ENCODE measurements at places on chromosomes 2 and 18.

DNA sequence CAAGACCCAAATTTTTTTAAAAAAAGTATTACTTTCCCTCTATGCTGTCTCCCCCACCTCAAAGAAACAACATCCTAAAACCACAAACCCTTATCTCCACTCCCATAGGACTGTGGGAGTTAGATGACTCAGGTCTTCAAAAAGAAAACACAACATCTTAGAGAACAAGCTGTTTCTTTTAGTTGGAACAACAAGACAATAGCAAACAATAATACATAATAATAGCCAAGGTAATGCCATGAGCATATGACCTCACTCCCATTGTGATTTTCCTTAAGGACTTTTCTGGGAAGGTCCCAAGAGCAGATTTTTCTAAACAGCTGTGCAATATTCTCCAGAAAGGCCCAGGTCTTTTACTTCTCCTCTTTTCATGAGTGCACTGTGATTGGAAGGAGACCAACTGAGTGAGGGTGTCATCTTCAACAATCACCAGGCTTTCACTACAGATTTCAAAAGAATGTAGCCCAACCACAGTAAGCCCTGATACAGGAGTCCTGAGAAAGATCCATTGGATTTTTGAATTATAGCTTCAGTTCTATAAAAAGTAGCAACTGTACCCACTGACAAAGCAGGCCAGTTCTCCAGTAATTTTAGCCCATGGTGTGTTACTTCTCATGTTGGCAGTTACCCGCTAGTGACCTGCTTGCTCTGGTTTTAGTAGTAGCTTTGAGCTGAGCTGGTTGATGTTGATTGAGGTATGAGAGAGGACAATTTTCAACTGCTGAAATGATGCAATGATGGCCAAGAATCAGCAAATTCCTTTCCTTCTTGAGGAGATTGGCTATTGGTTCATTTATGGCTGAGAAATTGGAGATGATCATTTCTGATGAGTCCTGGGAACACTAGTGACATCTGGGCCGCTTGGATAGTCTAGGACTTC is 144.5 kb upstream of the TCF4 start:
- no peak for DNase-seq

- no peak for DNase-seq
Measured at GRCh38 chr2:52895726-52896340, 871.8 kb upstream of the CHAC2 start.

GRCh38 chr2:175233135-175233719 is 51.7 kb upstream of the ATP5MC3 start:
- no peak for DNase-seq

DNA sequence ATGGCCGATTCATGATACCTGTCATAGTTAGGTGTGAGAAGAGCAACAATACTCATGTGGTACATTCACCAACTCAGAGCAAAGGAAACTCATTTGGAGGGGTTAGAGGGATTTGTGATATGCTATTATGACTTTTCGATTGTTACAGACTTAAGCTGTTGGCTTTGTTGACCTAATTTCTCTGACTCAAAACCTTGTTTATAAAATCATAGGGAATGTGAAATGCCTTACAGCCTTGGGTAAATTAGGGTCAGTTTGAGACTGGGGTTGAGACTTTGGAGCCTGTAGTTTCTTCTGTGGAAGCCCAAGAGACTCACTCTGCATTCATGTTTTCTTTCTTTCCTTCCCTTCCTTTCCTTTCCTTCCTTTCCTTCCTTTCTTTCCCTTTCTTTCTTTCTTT is 261.9 kb downstream of the LRRTM1 start:
- DNase-seq = no peak

DNA sequence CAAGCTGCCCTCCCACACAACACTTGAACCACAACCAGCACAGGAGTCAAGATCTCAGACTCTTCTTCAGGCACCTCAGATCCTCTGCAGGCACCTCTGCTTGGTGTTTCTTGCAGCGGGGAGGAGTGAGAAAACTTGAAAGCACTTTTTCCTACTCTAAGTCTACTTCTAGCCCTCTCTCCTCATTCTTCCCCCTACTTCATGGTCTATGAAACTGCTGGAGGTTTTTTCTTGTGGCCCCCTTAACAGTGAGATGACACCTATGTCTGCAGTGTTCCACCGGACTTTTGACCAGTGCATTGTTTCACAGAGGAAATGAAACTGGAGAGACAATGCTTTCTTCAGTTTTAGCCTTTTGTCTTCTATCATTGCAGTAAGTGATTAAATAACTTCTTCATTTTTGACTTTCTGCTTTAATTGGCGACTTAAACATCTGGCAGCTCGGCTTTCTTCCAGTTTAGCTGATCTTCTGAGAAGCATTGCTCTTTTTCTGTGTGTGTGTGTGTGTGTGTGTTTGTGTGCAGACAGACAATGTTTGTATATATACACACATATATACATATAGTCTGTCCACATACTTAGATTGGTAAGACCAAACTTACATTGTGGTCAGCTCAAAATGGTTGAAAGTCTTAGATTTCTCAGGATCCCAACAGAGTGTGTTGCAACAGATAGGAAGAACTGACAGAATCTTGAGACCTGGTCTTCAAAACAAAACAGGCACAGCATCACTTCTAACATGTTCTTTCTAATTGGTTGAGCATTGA is 1474.0 kb upstream of the TMEFF2 start:
- DNase-seq = no peak

GRCh38 chr2:35454966-35455638 is 900.5 kb upstream of the CRIM1 start:
- no peak for DNase-seq

GRCh38 chr2:110205660-110206455 is 1.0 kb upstream of the NPHP1 start:
- no peak for DNase-seq

DNA sequence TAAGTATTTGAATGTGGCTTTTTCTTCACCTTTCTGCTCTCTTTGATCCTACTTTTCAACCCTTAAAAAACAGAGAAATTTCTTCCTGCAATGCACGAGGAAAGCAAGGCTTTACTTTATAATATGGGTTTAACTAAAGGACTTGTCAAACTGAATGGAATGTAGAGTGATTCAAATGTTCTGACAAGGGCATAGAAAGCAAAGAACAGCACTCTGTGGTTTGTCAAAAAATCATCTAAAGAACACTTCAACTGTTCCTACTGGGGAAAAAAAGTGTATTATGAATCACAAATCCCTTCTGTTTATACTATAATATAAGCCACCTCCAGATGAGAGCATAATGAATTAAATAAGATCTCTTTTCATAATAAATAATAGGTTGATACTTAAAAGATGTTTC is 45.0 kb upstream of the RIT2 start:
- DNase-seq = no peak

GRCh38 chr18:49127471-49128190 is 176.9 kb upstream of the SMAD7 start:
- peak; percentile 37 for DNase-seq

DNA sequence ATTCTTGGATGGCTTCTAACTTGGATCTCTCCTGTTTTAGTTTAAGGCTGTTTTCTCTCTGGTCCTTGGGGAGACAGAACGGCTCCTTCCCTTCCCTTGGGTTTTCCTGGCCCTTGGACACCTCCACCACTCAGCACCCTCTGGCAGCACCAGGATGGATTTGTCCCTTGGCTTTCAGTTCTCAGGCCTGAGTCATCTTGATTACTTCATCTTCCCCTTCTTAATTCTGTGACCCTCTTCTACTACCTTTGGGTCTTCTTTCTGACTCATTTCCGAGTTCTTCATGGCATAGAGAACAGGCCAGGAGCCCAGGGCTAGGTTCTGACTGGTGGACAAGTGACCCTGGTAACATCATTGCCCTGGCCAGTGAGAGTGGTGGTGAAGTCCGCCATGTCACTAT is 14.9 kb downstream of the IGFBP2 start:
- DNase-seq = no peak

DNA sequence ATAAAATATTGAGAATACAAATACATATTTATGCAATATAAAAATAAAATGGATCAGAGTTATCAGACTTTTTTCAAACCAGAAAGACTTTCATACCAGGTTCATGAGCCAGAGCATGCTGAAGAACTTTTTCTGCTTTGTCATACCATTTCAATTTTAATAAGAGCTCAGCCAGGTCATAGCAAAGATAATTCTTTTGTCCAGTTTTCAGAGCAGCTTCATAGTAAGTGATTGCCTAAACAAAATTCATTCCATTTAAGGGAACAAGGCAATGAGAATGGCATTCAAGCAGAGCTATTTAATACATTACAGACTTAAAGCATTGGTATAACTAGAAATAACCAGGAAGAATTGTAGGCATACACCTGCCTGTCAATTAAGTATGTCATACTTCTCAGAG is 42.3 kb downstream of the TTC21B start:
- DNase-seq = no peak

DNA sequence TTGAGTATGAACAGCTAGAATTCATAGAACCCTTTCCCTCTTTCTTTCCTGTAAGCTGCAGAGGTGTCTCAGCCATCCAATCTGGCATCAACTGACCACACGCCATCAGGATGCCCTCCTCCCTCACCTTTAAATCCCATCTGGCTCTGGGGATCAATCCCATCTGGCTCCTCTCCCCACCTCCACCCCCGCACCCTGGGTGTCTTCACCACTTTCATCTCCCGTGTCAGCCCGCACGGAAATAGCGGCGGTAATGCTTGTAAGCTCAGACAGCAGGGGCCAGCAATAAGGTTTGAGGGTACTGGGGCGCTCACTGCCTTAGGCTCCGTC is 508 bp upstream of the TUBA4B start:
- DNase-seq = no peak

DNA sequence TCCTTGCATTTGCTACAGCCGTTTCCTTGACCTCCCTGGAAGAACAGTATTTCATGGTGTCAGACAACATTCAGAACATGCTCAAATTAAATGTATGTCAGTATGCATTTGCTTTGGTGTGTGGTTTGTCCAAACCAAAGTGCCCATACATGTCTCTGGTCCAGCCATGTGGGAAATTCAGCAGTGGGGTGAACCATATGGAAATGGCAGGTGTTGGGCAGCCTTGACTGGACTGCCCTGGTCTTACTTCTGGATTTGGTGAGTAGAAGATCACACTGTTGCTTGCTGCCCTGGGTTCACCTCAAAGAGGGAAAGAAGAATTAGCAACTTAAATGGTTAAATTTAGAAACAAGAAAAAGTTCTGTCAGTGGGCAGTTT is 84.5 kb downstream of the MSH2 start:
- no peak for DNase-seq

- DNase-seq = no peak
Measured at GRCh38 chr2:9707611-9708160, 76.9 kb upstream of the YWHAQ start.

GRCh38 chr2:219084791-219085190 is 24.1 kb upstream of the IHH start:
- no peak for DNase-seq

DNA sequence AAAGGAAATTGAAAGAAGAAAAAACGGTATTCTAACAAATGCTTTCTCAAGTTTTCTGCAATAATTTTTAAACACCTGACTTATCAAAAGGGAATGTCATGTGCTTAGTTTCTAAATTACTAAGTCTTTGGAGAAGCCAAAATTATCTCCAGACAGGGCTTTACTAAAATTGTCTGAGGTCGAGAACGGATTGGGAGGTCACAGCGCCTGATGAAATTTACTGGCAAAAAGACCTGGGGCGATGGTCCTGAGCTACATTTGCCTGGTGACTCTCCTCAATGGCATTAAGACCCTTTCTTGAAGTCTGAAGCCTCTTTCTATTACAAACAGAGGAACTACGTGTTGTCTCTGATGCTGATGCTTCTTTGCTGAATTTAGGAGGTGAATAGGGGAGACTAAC is 291.8 kb upstream of the SESTD1 start:
- DNase-seq = no peak

GRCh38 chr2:200274116-200275075 is 32.1 kb upstream of the SPATS2L start:
- DNase-seq = no peak

- no peak for DNase-seq
Measured at GRCh38 chr18:60122339-60122738, 222.5 kb downstream of the PMAIP1 start.

- DNase-seq = no peak
Measured at GRCh38 chr18:46719388-46719787, 37.5 kb downstream of the ST8SIA5 start.

GRCh38 chr2:137206069-137206468 is 440.7 kb downstream of the THSD7B start:
- DNase-seq = no peak

DNA sequence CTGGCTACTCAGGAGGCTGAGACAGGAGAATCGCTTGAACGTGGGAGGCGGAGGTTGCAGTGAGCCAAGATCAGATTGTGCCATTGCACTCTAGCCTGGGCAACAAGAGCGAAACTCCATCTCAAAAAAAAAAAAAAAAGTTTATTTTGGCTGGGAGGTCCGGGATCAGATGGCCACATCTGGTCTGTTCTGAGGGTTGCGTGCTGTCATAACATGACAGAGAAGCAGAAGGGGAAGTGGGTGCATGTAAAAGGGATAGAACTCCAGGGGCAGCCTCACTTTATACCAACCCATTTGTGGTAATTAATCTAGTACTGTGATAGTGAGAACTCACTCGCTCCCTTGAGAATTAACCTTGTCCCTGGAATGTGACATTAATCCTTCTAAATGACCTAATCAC is 101.2 kb downstream of the PTPN4 start:
- DNase-seq = no peak

DNA sequence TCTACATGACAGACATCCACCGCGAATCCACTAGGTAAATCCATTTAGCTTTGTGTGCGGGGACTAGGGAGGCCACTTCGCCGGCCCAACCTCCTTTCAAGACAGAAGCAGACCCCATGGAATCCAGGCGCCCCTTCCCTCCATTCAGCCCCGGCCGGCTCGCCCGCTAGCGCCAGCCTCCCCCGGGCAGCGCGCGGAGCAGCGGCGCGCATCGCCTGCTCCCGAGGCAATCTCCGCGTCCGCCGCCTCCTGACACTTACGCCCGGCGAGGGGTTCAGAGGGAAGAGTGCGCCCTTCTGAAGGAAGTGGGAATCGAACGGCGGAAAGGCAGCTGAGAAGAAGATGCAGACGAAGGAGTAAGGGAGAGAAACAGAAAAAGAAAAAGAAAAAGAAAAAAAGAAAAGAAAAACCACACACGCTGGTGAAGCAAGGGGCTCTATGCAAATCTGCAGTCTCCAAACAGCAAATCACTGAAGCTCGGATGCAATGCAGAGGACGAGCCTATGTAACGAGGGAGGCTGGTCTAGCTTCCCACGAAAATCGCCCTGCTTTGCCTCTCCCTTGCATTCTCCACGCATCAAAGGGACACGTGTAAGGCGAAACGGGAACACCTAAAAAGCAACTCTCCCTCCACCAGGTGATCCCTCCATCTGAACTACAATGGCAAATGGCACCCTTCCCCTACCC is 684.4 kb downstream of the NRXN1 start:
- peak; percentile 27 for DNase-seq

GRCh38 chr2:8193686-8194615 is 487.9 kb upstream of the ID2 start:
- DNase-seq = no peak

All from hindlimb muscle (tissue), 1 donor.